Heart left ventricle (tissue), 16 donors: ENCODE measurements at places on chromosomes 16 and 17. TPM values are rescaled to one million over a fixed set of nuclear protein-coding genes. Genes with fewer than 3 reads are reported as not detected.

Gene PRR11
- 1.4 TPM for total RNA-seq

Gene CCDC78
- total RNA-seq: 0.58 TPM

Gene NOTUM
- 1.0 TPM for total RNA-seq

Gene NPIPA7
- 1.7 TPM for total RNA-seq

Gene IL17C
- not detected for total RNA-seq

Gene HS3ST2
- 0.32 TPM for total RNA-seq

Gene ZG16
- total RNA-seq: not detected

Gene CSNK2A2
- 25.6 TPM for total RNA-seq

Gene KRTAP1-1
- total RNA-seq: not detected

Gene TMIGD1
- not detected for total RNA-seq

Gene HBA1
- total RNA-seq: 116 TPM

Gene TP53TG3F
- not detected for total RNA-seq

Gene KRT40
- total RNA-seq: not detected

Gene MYH8
- total RNA-seq: not detected

Gene GDPD1
- 3.3 TPM for total RNA-seq

Gene CHP2
- not detected for total RNA-seq

Gene ATF7IP2
- total RNA-seq: 51.0 TPM

Gene SMG1
- total RNA-seq: 56.8 TPM

DNA sequence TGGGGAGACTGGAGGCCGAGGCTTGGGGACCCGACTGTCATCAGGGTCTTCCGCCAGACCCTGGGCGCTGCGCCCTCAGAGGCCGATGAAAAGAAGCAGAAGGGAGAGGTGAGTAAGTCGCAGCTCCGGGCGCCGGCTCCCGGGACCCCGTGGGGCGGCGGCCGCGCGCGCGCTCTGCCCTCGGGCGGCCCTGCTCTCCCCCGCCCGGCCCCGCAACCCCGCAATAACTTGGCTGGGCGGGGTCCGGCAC, 392 bp upstream of the ABHD15 start:
- DNase-seq: no peak

DNA sequence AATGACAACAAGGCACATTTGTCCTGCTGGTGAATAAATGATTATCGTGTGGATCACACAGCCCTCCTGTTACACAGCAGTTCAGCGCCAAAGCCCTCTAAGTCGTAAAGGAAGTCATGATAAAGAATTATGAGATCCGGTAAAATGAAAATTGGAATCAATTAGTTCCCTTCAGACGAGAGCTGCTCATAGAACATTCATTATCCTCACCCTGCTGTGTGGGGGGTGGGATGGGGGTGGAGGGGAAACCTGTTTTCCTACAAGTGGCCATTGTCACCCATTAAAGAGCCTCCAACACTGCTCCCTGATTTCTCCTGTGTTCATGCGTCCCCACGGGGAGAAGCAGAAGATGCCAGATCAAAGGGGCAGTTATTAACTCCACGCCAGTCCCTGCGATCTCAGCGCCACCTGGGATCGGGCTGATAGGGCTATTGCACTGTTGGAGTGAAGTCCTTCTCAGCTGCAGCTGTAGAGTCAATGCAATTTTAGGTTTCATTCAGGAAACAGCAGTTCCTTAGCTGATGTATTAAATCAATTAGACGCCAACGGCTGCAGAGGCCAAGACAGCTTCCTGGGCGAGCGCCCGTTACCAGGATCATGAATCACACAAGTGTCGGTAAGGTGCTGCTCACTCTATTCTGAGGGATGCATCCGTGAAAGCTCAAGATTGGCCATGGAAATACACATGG, 19.2 kb upstream of the CACNG4 start:
- DNase-seq: no peak

DNA sequence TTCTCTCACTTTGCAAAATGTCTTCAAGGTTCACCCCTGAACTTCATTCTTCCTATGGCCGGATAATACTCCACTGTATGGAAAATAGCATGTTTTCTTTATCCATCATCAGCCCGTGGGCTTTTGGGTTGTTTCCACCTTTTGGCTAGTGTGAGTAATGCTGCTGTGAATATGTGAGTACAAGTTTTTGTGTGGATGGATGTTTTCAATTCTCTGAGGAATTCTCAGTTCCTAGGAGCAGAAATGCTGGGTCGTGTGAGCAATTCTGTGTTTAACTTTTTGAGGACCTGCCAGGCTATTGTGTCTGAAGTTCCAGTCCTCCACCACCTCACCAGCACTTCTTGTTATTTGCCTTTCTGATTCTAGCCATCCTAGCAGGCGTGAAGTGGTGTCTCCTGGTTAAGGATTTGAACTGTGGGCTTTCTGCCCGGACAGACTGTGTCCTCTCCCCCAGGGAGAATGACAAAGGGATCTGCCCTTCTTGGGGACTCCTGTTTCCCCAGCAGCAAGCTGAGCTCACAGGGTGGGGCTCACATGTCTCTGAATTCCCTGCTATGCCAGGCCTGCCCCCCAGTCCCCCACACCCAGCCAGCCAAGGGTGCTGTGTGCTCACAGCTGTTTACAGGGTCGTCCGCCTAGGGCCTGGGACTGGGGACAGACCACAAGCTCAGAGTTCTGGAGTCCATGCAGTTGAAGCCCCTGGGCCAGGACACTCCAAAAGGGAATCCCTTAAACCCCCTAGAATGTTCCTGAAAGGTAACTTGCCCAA, 92.2 kb upstream of the CIBAR2 start:
- DNase-seq: no peak

- DNase-seq: no peak
Measured at GRCh38 chr17:75737133-75737962, 16.1 kb downstream of the ITGB4 start.

DNA sequence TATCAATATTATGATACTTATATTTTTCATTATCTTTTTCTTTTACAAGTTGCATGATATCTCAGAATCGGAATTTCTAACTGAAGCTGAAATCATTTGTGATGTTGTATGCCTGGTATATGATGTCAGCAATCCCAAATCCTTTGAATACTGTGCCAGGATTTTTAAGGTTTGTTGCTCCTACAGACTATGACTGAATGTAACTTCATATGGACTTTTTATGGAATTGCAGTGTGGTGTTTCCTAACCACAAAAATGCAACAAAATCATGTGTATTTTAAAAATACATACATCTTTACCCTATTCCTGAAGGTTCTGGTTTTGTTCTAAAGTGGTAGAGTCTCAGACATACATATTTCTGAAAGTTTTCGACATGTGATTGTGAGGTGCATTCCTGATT, 58.8 kb upstream of the RHBDL3 start:
- no peak for DNase-seq

DNA sequence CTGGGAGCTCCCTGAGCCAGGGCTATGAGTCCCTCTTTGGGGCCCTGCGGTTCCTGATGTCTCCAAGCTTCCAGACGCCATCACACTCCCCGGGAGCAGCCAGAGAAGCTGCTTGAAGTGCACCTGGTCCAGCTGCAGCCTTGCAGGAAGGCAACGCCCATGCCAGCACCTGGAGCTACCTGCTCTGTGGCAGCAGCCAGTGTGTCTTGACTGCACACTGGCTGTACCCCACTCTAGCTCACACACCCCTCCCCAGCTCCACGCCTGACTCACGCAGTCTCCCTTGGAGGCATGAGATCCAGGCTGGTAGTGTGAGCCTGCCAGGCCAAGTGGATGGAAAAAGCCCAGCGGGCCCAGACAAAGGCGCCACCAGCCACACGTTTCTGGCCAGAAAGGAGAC, 63.3 kb downstream of the USP32 start:
- no peak for DNase-seq

GRCh38 chr16:89025636-89026035, 48.6 kb upstream of the CBFA2T3 start:
- no peak for DNase-seq

DNA sequence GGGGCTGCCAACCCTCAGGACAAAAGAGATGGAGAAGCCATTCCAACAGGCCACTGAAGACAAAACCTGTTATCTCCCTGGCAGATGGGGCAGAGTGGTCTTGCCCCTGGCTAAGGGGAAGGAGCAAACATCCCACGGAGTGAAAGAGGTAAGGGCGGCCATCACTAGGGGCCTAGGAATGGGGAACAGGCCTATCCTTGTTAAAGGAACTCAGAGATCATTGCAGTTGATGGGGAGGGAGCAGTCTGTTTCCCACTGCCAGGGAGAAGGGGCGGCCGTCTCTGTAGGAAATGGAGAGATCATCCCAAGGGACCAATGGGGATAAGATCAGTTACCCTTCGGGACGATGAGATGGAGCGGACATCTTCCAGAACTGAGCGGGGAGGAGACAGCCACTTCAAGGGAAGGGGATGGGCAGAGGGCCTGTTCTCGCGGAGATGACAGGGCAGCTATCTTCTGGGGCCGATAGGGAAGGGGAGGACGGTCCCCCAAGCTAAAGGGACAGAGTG, 581 bp upstream of the TMEM208 start:
- peak; percentile 52 for DNase-seq

GRCh38 chr16:80347900-80348299, 192.9 kb upstream of the DYNLRB2 start:
- DNase-seq: peak; percentile 49

- no peak for DNase-seq
Measured at GRCh38 chr17:81491761-81492160, 20.8 kb downstream of the ACTG1 start.

DNA sequence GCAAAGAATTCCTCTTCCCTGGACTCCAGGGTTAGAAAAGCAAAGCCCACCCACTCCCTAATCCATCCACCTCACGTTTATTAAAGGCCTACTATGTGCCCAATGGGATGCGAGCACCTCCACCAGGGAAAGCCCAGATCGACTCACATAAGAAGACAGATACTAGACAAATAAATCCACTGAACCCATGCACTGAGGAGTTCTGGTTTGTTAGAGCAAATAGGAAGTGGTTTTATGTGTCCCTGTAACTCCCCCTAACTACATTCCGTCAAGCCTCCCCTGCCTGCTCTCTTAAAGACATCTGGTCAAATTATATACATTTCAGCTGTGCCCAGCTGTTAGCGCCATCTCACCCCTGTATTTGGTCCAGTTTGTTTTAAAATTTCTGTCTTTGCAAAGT, 218.5 kb upstream of the RPL38 start:
- DNase-seq: no peak

- no peak for DNase-seq
Measured at GRCh38 chr17:72222661-72223380, 102.0 kb downstream of the SOX9 start.

DNA sequence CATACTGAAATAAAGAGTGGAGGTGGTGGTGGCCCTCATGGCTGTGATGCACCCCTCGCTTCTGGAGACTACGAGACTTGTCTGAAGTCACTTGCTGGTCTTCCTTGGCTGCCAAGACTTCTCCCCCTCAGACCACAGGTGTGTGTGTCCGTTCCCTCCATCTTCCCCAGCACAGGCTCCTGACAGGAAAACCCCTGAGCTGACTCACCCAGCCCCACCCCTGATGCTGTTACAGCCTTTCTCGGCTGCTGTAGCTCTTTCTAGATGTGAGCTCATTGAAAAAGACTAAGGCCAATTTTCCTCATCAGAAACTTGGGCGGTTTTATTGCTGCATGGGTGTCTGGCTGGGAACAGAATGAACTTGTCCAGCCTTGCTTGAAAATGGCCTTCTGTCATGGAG, 296.9 kb downstream of the TMEM114 start:
- no peak for DNase-seq

DNA sequence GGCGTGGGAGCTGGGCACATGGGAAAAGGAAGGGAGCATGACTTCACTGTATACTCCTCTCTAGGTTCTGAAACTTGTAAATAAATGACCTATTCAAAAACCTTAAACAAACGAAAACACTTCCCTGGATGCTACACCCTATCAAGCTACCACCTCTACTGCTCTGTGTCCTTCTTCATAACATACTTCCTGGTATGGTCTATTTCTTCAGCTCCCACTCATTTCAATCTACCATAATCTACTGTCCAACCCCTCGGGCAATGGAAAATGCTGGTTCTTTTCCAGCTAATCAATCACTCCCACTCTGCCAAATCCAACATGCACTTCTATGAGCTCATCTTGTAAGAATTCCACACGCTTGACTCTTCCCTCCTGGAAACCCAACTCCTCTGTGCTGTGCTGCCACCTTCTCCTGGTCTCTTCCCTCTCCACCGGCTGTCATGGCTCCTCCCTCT, 42.4 kb downstream of the AMFR start:
- no peak for DNase-seq

DNA sequence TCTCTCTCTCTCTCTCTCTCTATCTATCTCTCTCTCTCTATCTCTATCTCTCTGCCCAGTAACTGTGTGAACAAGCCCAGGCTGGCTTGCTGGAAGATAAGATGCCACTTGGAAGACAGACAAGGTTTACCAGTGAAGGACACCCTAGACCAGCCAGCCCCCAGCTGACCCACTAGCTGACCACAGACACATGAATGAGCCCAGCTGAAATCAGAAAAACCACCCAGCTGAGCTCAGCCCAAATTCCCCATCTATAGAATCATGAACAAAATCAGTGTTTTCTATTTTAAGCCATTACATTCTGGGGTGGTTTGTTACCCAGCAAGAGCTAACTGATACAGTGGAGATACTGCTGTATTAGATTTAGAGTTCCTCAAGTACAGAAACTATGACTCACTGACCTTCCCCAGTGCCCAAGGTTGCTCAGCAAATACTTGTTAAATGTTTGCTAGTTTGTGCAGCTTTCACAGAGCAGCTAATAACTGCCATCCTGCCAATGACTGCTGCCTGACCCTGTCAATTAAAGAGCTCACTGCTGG, 18.0 kb downstream of the EMP2 start:
- no peak for DNase-seq

- DNase-seq: peak; percentile 18
Measured at GRCh38 chr16:632486-633335, 1.9 kb downstream of the WFIKKN1 start.

GRCh38 chr17:52147431-52147830, 11.1 kb downstream of the CA10 start:
- no peak for DNase-seq

- no peak for DNase-seq
Measured at GRCh38 chr17:39555368-39555767, 52.4 kb downstream of the NEUROD2 start.

GRCh38 chr17:71798701-71799100, 322.1 kb upstream of the SOX9 start:
- DNase-seq: no peak

- no peak for DNase-seq
Measured at GRCh38 chr17:29347831-29348629, 42.1 kb upstream of the TAOK1 start.

- DNase-seq: no peak
Measured at GRCh38 chr16:81469183-81469677, 24.6 kb downstream of the CMIP start.

DNA sequence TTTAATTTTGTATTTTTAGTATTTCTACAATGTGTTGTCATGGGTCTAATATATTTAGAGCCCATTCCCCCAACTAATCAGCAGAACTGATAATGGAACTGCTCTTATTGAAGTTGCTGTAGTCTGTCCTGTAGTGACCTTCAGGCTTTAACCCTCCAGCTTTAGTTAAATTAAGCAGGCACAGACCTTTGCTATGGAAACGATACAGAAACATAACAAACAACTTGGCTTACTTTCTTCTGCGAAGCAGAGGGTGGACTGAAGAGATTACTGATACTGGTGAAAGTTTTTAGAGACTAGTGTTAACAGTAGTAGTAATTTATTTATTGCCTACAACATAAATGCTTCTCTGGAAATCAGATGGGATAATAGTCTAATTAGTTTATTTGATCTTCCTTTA, 61.4 kb downstream of the NFATC3 start:
- no peak for DNase-seq

- peak; percentile 97 for DNase-seq
Measured at GRCh38 chr17:78351449-78352006, 8.3 kb downstream of the SOCS3 start.

- DNase-seq: peak; percentile 81
Measured at GRCh38 chr17:76382803-76383545, 1.4 kb upstream of the SPHK1 start.
